Cortex of kidney (tissue), 1 donor: ENCODE measurements at places on chromosomes 2 and 18.

GRCh38 chr2:26685989-26686839 lies 6.3 kb upstream of the KCNK3 start:
- DNase-seq = no peak

DNA sequence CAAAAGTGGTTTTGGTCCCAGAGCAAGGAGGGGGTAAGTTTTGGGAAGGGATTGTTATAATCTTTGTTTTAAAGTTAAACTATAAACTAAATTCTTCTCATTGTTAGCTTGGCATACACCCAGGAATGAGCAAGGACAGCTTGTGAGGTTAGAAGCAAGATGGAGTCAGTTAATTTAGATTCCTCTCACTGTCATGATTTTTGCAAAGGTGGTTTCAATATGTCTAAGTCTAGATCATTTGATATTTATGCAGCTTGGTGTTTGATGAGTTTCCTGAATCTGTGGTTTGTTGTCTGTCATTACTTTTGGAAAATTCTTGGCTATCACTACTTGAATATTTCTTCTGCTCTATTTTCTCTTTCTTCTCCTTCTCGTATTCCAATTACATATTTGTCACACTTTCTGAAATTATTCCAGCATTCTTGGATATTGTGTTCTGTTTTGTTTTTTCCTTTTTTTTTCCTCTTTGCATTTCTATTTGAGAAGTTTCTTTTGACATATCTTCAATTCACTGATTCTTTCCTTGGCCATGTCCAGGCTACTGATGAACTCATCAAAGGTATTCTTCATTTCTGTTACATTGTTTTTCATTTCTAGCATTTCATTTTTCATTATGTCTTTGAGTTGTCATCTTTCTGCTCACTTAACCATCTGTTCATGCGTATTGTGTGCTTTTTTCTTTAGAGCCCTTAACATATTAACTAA lies 5.1 kb downstream of the SP140 start:
- no peak for DNase-seq

DNA sequence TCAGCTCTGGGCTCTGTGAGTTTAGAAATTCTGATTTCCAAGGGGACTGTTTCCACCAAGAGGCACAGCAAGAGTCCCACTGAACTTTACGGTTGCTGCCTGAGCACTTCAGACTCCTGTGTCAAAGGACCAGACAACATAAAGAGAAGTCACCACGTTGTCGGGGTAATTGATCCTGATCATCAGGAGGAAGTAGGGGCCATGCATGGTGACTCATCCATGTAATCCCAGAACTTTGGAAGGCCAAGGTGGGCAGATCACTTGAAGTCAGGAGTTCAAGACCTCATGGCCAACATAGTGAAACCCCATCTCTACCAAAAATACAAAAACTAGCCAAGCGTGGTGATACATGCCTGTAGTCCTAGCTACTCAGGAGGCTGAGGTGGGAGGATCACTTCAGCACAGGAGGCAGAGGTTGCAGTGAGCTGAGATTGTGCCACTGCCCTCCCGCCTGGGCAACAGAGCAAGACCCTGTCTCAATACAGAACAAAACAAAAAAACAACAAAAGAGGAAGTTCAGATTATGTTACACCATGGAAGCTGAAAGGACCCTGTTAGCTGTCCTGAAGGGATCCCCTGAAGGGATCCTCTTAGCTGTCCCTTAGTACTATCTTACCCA lies 9.4 kb upstream of the ASXL2 start:
- DNase-seq = no peak

- no peak for DNase-seq
Observed at GRCh38 chr2:159904127-159904958, 106.3 kb upstream of the CD302 start.

DNA sequence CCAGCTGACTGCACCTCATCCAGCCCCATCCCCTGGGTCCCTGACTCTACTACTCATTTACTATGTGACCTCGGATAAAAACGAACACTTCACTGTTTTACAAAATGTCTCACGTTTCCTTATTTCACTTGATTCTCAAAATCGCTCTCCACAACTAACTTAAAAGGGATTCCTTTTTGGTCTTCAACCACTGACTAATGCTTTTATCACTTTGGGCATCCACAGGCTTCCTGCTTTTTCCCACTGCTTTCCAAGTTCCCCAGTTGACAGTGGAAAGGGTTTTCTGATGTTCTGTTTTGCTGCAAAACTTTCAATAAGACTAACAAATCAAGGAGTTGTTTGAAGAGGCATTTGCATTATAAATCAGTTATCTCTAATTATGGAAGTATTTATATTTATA lies 24.1 kb downstream of the EIF2AK3 start:
- DNase-seq = no peak

- no peak for DNase-seq
Observed at GRCh38 chr2:24274809-24275208, 85.5 kb downstream of the ITSN2 start.

DNA sequence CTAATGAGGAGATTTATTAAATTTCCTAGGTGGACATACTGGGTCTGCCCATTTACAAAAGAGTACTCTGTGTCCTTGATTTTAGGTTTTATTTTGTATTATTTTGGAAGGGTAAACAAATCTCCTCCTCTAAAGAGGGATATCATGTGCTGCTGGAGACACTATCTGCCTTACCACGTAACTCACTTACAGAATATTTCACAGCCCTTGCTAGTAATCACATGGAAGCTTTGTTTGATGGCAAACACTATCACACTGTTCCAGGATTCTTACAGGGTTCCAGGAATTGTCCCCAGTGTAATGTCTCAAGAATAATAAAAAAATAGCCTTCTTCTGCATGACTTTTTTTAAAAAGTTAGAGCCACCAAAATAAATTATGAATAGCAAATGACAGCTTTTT lies 29.2 kb upstream of the ACVR1C start:
- no peak for DNase-seq

DNA sequence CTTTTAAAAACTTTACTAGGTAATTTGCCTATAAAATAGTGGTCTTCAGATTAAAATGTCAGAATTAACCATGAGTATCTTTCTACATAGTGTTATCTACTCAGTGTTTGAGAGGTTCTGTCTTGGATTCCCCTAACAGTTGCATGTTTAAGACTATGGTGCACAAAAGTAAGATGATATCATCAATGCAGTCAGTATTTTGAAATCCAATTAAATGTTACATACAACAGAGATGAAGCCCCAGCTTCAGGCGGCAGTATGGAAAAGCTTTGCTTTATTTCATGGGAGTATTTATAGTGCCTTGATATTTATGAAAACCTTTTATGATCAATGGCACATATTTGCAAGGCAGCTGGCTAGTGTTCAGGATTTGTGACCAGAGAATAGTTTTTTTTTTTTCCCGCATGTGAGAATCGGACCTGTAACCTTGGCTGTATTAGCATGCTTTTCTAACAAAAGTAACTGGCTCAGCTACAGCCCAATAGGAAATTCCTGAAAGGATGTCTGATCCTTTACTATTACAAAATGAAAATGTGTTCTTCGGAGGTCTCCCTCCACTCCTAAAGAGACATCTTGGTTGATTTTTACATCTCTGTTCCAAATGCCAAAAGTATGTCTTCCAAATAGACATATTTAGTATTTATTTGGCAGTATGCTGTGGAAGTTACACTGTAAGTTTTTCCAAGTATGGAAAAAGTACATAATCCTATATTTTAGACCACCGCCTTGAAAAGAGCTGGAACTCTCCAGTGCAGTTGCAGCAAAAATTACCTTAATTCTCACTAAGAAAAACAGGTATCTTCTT lies 319.3 kb upstream of the UBE2E3 start:
- DNase-seq = no peak

- no peak for DNase-seq
Observed at GRCh38 chr18:69898241-69898861, 49.3 kb downstream of the CD226 start.

DNA sequence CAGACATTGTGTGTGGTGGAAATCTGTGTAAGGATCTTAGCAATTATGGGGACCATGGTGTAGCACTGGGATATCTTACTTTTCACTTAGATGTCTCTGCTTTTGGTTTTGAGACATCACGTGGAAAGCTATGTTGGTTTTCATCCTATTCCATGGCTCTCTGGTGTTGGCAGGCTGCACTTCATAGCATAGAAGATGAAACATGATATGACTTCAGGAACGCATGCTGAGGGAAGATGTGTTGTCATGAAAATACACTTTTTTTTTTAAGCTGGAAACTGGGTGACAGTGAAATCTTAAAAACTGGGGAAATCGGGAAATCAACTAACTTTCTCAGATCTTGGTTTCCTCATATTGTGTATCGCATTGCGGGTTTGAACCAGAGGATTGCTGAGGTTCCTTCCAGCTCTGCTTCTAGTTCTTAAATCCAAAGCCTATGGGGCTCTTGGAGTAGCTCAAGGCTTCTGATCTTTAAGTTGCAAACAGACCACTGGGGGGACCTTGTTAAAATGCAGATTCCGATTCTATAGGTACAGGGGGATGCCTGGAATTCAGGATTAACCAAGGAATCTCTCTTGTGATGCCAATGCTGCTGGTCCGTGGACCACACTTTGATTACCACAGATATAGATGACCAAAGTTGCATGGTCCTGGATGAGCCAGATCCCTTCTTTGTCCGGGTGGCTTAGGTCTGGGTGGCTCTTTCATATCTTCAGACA lies 160.7 kb downstream of the SH3RF3 start:
- DNase-seq = no peak

- DNase-seq = no peak
Observed at GRCh38 chr2:217875138-217875537, 127.7 kb downstream of the TNS1 start.

DNA sequence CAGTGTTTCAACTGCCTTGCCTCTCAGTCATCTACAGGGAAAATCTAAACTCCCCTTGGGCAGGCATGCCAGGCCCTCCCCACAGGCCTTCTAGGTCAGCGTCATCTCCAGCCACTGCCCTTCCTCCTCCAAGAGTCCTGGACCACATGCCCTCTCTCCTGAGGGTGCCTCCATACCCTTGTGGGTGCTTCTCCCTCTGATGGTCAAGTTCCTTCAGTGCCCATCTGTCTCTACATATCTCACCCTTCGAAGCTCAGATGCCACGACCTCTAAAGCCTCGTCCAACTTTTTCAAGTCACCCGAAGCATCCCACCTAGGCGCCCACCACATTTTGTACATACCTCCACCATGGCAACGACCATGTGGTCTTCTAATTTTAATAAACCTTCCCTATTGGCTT lies 22.6 kb upstream of the TMEM247 start:
- DNase-seq = no peak

DNA sequence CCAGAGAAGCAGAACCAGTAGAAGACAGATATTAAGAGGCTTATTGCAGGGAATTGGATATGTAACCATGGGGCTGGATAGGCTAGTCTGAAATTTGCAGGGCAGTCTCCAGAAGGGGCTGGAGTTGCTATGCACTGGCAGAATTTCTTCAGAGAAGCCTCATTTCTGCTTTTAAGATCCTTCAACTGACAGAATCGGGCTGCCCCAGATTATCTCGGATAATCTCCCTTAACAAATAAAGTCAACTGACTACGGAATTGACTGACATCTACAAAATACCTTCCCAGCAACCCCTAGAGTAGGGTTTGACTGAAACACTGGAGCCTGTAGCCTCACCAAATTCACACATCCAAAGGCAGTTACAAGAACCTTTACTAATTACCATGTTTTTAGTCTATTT lies 136.4 kb downstream of the SOCS6 start:
- DNase-seq = no peak

GRCh38 chr18:36610661-36611060 lies 218.1 kb downstream of the TPGS2 start:
- no peak for DNase-seq

- no peak for DNase-seq
Observed at GRCh38 chr2:159399716-159400415, 113.4 kb upstream of the WDSUB1 start.

- no peak for DNase-seq
Observed at GRCh38 chr2:17083902-17084301, 418.3 kb upstream of the CYRIA start.

GRCh38 chr2:66587216-66587615 lies 152.3 kb downstream of the MEIS1 start:
- DNase-seq = no peak

GRCh38 chr2:215830304-215830703 lies 183.0 kb downstream of the MREG start:
- DNase-seq = no peak

DNA sequence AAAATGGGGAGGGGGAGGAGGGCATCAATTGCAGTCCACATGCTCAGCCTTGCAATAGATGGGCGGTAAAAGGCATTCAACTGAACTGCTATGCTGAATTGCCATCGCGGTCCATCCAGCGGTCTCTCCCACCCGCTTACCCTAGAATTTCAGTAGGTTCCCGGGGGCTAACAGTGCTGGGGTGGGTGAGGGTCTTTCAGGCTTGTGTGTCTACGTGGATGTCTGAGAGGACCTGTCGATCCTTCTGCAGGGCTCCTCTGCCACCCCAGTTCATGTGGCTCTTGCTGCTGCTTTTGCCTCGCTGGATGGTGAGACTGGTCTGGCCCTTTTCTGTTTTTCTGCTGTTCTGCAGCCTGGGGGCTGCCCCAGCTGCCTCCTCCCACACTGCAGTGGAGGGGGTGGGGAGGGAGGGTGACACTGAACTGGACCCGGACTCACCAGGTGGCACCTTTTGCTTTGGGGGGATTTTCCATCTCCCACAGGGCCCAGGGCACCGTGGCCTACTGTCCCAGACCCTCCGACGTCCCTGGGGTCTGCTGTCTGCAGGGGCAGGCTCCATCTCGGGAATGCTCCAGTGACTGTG lies 14.1 kb downstream of the ACKR3 start:
- DNase-seq = no peak

- no peak for DNase-seq
Observed at GRCh38 chr2:27378096-27378808, 2.3 kb downstream of the ZNF513 start.

GRCh38 chr2:73297151-73297559 lies 3.8 kb upstream of the EGR4 start:
- DNase-seq = no peak

GRCh38 chr2:64243081-64244036 lies 99.1 kb upstream of the PELI1 start:
- no peak for DNase-seq

GRCh38 chr2:239670463-239671120 lies 269.8 kb upstream of the HDAC4 start:
- DNase-seq = no peak

GRCh38 chr2:64946769-64947247 lies 42.4 kb upstream of the SLC1A4 start:
- no peak for DNase-seq

DNA sequence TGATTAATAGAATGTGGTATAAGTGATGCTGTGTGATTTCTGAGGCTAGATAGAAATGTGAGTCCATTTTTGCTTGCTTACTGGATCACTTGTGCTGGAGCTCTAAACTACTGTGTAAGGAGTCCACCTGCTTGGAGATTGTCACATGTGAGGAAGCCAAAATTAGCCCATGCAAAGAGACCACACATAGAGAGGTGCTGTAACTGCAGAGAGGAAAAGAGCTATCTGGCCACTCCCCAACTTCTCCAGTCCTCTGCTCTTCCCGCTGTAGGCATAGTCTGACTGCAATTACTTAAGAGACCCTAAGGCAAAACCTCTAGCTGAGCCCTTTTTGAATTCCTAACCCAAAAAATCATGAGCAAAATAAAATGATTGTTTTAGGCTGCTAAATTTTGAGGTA lies 120.6 kb upstream of the FBXO11 start:
- no peak for DNase-seq

GRCh38 chr2:218400930-218401881 lies 1.5 kb downstream of the CTDSP1 start:
- no peak for DNase-seq

- no peak for DNase-seq
Observed at GRCh38 chr18:11336241-11336640, 186.9 kb upstream of the PIEZO2 start.
